ENCODE measurements at places on chromosomes 1 and 21.

DNA sequence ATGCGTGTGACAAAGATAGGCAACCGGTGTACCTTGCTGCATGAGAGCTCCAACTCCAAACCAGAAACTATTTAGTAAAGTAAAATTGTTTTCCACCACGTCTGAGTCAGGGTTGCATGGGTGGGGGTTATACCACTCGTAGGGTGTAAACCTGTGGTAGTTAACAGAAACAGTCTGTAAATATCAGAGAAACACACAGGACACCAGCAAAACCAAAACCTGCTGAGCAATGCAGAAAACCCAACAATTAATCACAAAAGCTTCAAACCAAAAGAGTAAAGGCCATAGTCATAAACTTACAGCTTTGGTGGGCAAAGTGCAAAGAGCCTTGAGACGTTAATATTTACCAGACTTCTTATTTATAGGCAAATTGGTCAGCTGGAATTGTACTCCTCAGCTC, 282.7 kb downstream of the BACH1 start:
- no peak for DNase-seq

- no peak for DNase-seq
Measured at GRCh38 chr1:233514946-233515391, 98.9 kb upstream of the KCNK1 start.

- no peak for DNase-seq
Measured at GRCh38 chr1:50605186-50605875, 182.1 kb upstream of the DMRTA2 start.

GRCh38 chr1:47895279-47896125, 101.7 kb downstream of the TRABD2B start:
- DNase-seq, result no peak

- DNase-seq, result no peak
Measured at GRCh38 chr21:18041012-18041411, 203.6 kb upstream of the CHODL start.

DNA sequence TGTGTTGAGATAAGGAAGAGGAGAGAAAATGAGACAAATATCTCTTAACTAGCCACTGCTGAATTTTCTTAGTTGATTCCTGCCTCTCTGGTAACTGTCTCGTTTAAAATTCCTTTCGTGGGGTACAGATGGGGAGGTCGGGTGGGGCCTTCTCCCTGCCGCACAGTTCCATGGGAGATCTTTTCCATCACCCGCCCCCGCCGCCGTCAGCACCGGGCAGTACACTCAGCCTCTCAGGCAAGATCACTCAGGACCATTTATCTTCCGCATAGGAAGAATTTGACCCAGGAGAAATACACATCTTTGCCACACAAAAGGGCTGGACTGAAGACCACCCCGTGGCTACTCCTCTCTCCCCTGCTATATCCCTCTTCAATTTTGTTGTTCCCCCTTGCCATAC, 2.3 kb upstream of the VPS26C start:
- DNase-seq, result no peak

GRCh38 chr1:10940451-10940804, 72.0 kb upstream of the TARDBP start:
- DNase-seq, result no peak

- no peak for DNase-seq
Measured at GRCh38 chr1:1355416-1355815, 2.9 kb downstream of the MXRA8 start.

DNA sequence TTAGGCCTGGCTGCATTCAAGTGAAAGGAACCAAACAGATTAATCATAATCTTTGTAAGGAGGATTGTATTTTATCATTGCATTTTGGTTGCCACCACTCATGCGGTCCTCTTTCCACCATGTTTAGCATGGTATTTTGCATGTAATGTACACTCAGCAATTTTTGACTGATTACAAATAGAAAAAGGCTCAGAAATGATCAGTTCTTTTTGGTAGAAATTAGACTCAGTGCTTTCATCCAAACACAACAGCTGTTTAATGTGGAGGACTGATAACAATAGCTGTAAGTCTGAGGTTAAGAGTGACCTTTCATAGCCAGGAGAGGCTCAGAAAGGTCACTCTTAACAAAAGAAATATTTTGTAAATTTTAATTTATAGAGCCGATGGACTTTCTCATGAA, 25.3 kb upstream of the DPH5 start:
- no peak for DNase-seq

- no peak for DNase-seq
Measured at GRCh38 chr1:10319750-10320149, 79.1 kb upstream of the PGD start.

GRCh38 chr1:115282807-115283208, 55.2 kb downstream of the NGF start:
- no peak for DNase-seq

GRCh38 chr1:231903586-231904081, 277.0 kb downstream of the DISC1 start:
- no peak for DNase-seq
